Pancreas (tissue), 10 donors: ENCODE measurements at places on chromosomes 11 and 22. TPM values are rescaled to one million over a fixed set of nuclear protein-coding genes. Genes with fewer than 3 reads are reported as not detected.

Gene DEAF1
- 18.4 TPM for total RNA-seq

Gene MS4A6E
- total RNA-seq: not detected

Gene FTH1
- 1,455 TPM for total RNA-seq

Gene FAM180B
- total RNA-seq: not detected

Gene PHF21B
- 0.57 TPM for total RNA-seq
